ENCODE measurements at places on chromosomes 7 and 10.

DNA sequence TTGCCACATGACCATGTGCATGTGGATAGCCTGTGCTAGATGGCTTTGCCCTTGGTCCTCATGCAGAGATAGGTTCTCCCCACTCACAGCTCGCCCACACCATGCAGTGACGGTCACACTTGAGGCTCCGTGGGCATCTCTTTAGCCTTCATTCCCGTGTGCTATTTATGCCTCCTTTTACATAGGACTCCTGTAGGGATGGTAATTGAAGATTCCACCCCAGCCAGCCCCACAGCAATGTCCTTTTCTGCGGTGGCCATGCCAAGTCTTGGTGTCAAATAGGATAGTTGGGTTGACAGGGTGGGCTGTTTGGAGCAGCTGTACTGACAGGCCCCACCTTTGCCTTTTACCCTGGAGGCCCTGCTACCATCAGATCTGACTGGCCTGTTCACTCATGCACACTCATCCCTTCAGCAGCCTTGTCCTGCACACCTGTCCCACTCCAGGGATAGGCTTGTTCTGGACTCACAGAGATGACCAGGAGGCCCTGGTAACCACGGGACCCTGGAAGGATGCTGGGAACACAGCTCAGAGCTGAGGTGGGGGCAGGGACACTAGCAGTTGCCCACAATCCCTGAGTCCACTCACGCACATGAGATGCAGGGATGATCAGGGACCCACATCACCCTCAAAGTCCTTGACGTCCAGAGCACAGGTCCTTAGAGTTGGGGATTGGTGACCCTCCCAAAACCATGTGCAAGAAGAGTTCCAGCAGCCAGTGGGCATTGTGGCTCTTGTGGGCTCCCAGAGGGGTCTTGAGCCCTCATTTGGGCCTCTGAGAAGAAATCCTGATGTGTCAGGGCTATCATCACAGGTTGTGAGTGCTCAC lies 71.2 kb downstream of the ADCY1 start:
- DNase-seq = no peak

- DNase-seq = peak; percentile 18
Measured at GRCh38 chr7:50142425-50143017, 49.5 kb upstream of the ZPBP start.

GRCh38 chr10:52729271-52730104 lies 43.1 kb downstream of the MBL2 start:
- peak; percentile 22 for DNase-seq

GRCh38 chr10:123359539-123359938 lies 205.3 kb downstream of the BUB3 start:
- no peak for DNase-seq

DNA sequence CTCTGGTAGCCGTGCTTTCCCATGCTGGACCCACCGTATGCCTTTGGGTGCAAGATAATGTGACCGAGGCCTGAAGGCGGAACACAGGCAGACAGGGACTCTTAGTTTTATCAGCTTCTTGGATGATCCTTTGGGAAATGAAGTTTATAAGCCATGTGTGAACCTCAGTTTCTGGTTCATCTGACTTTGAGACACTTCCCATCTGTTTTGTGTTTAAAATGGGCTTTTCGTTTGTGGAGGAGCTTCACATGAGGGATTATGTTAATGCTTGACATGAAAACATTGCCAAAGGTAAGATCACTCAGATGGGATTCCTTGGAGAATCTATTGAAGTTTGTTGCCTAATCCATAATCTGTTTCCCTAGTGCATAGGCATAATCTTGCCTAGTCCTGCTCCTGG lies 249.8 kb upstream of the LYZL1 start:
- DNase-seq = no peak

Measured in mesendoderm (in vitro differentiated cells).